Upper lobe of right lung (tissue), 1 donor: ENCODE measurements at places on chromosomes 2 and 18. TPM values are rescaled to one million over a fixed set of nuclear protein-coding genes. Genes with fewer than 3 reads are reported as not detected.

The MYO5B gene
- total RNA-seq: 31.6 TPM

The PAX8 gene
- total RNA-seq: 1.6 TPM

The TSPYL6 gene
- not detected for total RNA-seq

The BCL2 gene
- total RNA-seq: 17.3 TPM

The SYT4 gene
- total RNA-seq: 1.1 TPM

The MGAT4A gene
- total RNA-seq: 85.8 TPM

The ERFE gene
- total RNA-seq: not detected

The HOXD9 gene
- 1.6 TPM for total RNA-seq

The NYAP2 gene
- total RNA-seq: 0.93 TPM

DNA sequence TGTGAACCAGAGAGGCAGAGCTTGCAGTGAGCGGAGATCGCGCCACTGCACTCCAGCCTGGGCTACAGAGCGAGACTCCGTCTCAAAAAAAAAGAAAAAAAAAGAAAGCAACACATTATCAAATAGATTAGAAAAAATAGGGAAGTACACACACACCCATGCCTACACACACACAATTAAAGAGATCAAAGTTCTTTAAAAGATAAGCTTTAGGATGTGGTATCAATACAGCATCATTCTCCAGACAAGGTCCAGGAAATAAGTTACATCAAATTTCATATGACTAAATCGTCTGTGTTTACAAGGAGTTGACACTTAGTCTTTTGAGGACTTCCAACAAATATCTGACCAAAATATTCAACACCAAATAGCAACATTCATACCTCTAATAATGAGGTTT, 25.7 kb downstream of the PGAP1 start:
- H3K27ac ChIP-seq: no peak overlapping the region
- no peaks in the 10 kb centered on the region for H3K4me1 ChIP-seq
- no peak for DNase-seq
- no peak overlapping the region for H3K4me3 ChIP-seq

DNA sequence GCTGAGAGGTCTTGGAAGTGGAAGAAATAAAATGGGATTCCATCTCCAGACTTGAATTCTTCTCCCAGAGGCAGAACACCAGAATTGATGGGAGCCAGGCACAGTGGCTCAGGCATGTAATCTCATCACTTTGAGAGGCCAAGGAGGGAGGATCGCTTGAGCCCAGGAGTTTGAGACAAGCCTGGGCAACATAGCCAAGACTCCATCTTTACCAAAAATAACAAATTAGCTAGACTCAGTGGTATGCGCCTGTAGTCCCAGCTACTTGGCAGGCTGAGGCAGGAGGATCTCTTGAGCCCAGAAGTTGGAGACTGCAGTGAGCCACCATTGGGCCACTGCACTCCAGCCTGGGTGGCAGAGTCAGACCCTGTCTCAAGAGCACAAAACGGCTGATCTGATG, 144.3 kb downstream of the C1D start:
- H3K27me3 ChIP-seq: no peaks in the 10 kb centered on the region
- H3K4me1 ChIP-seq: no peaks in the 10 kb centered on the region
- H3K36me3 ChIP-seq: no peaks in the 10 kb centered on the region
- H3K4me3 ChIP-seq: no peak overlapping the region

- H3K4me1 ChIP-seq: no peaks in the 10 kb centered on the region
- H3K27ac ChIP-seq: no peak overlapping the region
- no peaks in the 10 kb centered on the region for H3K36me3 ChIP-seq
These were observed 173.5 kb downstream of the UBE2E3 start for GRCh38 chr2:181153886-181154285.

DNA sequence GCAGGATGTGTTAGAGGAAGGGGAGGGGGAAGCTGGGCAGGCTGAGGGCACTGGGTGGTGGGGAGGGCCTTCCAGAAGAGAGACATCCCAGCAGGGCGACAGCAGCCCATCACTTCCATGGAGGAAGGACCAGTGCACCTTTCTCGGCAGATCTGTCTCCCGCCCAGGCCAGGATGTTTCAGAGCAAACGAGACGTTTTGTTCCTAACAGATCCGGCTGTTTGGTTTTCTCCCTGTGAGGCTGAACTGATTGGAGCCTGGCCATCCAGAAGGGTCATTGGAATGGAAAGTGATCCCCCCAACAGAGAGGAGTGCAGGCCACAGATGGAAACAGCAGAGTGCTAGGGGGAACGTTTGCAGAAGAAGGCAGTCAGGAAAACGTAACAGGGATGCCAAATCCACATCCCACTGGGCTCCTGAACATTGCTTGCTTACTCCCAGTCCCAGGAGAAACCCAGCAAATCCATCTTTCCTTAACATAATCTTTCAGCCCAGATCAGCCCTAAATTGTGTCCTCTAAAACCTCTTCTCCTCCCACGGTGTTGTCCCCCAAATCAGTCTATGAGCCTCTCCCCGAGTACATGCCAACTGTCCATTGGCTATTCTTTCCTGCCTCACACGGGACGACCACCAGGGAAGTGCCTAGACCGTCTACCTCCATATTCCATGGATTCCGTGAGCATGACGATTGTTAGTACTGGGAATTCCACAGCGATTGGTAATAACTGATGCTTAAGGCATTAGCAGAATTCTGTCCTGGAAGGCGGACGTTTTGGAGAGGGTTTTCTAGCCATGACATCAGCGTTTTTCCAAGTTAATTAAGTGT, 126.8 kb downstream of the SEPTIN10 start:
- H3K4me1 ChIP-seq: peaks cover 33% of the 10 kb centered on the region
- no peak for DNase-seq
- peak overlapping the region; percentile 24 for H3K27ac ChIP-seq
- no peaks in the 10 kb centered on the region for H3K27me3 ChIP-seq
- no peaks in the 10 kb centered on the region for H3K36me3 ChIP-seq

DNA sequence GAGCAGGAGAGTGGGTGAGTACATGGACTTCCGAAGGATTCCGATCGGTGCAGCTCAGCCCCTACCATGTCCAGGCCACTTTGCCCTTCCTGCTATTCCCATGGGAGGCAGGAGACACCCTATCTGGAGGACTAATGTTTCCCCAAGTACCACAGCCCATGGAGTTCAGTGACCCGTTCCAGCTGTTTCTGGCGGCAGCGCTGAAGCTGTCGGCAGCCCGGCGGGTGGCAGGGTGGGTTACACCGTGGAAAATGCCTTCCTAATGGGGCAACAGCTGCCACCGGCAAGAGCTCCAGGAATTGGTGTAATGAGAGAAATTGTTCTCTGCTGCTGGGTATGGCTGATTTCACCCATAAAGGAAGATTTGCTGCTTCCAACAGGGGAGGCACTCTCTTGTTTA, 98.3 kb downstream of the MYCN start:
- no peaks in the 10 kb centered on the region for H3K36me3 ChIP-seq
- H3K4me1 ChIP-seq: no peaks in the 10 kb centered on the region
- DNase-seq: no peak
- no peak overlapping the region for H3K4me3 ChIP-seq
- no peak overlapping the region for H3K27ac ChIP-seq
- no peaks in the 10 kb centered on the region for H3K27me3 ChIP-seq

DNA sequence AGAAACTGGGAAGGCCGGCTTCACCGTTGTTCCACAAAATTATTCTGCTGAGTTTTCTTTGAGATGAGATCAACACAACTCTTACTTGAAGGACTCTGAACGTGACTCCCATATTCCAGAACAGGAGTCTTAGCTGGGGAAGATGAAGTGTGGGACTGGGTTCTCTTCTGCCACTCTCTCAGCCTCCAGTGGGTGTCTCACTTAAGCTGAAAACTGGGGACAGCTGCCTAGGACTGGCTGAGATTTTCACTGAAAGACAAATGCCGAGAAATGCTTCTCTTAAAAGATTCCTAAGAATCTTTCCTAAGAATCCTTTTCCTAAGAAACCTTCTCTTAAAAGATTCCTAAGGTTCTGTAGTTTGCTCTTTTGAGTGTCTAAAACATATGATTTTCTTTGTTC, 156.6 kb upstream of the LHCGR start:
- no peak for DNase-seq
- H3K27me3 ChIP-seq: no peaks in the 10 kb centered on the region
- H3K36me3 ChIP-seq: no peaks in the 10 kb centered on the region
- no peak overlapping the region for H3K4me3 ChIP-seq
- no peak overlapping the region for H3K27ac ChIP-seq

GRCh38 chr18:3358310-3358709, 91.7 kb upstream of the TGIF1 start:
- no peak for DNase-seq
- H3K27me3 ChIP-seq: no peaks in the 10 kb centered on the region
- H3K36me3 ChIP-seq: no peaks in the 10 kb centered on the region
- H3K27ac ChIP-seq: no peak overlapping the region
- H3K4me3 ChIP-seq: no peak overlapping the region
- H3K4me1 ChIP-seq: no peaks in the 10 kb centered on the region

DNA sequence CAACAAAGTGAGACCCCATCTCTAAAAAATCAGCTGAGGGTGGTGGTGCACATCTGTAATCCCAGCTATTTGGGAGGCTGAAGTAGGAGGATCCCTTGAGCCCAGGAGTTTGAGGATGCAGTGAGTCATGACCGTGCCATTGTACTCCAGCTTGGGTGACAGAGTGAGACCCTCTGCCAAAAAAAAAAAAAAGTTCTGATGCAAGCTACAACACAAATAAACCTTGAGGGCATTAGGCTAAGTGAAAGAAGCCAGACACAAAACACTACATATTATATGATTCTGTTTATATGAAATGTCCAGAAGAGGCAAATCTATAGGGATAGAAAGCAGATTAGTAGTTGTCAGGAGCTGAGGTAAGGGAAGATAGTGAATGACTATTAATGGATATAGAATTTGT, 13.0 kb downstream of the YWHAQ start:
- H3K27me3 ChIP-seq: no peaks in the 10 kb centered on the region
- peaks cover 38% of the 10 kb centered on the region for H3K4me1 ChIP-seq
- no peak for DNase-seq
- no peak overlapping the region for H3K27ac ChIP-seq

DNA sequence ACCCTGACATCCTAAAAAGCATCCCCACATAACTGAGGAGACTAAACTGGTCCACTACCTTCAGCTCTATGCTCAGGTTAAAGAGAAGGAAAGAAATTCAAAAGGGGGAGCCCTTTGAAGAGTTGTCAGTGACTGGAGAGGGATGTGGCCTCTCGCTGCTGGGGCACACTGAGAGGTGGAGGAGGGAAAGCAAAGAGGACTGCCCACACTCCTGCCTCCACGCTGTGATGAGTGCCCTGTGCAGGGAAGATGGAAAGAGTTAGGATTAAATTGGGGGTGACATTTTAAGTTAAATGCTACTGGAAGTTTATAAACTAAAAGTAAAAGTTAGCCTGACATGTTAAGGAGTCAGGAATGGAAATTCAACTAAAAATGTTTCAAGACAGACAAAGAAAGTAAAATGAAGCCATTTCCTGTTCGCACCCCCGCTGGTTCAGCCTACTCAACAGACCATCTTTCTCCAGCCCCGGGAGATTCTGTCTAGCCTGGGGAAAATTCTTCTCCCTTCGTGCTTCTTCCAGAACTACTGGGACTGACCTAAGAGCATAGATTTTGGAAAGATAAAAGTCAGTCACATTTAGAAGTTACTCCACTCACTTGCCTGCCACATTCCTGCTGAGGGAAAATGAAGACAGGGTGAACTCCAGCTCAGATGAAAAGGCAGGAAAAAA, 17.8 kb upstream of the INO80C start:
- DNase-seq: no peak
- no peak overlapping the region for H3K4me3 ChIP-seq
- H3K36me3 ChIP-seq: no peaks in the 10 kb centered on the region
- no peak overlapping the region for H3K27ac ChIP-seq
- peaks cover 3% of the 10 kb centered on the region for H3K4me1 ChIP-seq

- H3K27ac ChIP-seq: no peak overlapping the region
- H3K36me3 ChIP-seq: peaks cover 26% of the 10 kb centered on the region
- H3K4me3 ChIP-seq: no peak overlapping the region
- H3K27me3 ChIP-seq: no peaks in the 10 kb centered on the region
- DNase-seq: no peak
- H3K4me1 ChIP-seq: peaks cover 4% of the 10 kb centered on the region
These were observed 148.9 kb upstream of the EPAS1 start for GRCh38 chr2:46148369-46148736.

- no peak overlapping the region for H3K27ac ChIP-seq
- H3K4me3 ChIP-seq: no peak overlapping the region
- H3K36me3 ChIP-seq: no peaks in the 10 kb centered on the region
These were observed 34.6 kb upstream of the SP9 start for GRCh38 chr2:174300114-174300513.

DNA sequence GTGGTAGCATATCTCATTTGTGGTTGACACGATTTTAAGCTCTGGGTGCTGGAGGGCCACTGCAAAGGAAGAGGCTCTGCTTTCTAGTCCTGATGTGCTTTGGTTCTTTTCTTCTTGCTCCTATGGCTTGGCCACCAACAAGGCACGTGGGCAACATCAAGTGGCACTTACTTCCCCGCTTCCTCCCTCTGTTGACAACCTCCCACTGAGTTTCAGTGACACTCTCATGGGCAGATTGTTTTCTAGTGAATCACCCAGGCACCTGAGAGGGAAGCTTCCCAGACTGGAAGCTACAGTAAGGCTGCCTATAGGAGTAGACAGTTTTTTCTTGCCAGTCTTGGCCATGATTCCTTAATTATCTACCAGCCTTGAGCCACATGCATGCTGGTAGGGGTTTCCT, 89.0 kb downstream of the NBAS start:
- no peak for DNase-seq
- H3K4me3 ChIP-seq: no peak overlapping the region
- H3K27me3 ChIP-seq: no peaks in the 10 kb centered on the region
- no peaks in the 10 kb centered on the region for H3K4me1 ChIP-seq
- H3K36me3 ChIP-seq: peaks cover 59% of the 10 kb centered on the region

- DNase-seq: no peak
- no peaks in the 10 kb centered on the region for H3K36me3 ChIP-seq
- H3K4me1 ChIP-seq: peaks cover 8% of the 10 kb centered on the region
- no peaks in the 10 kb centered on the region for H3K27me3 ChIP-seq
These were observed 3.5 kb upstream of the HAAO start for GRCh38 chr2:42795841-42796301.

DNA sequence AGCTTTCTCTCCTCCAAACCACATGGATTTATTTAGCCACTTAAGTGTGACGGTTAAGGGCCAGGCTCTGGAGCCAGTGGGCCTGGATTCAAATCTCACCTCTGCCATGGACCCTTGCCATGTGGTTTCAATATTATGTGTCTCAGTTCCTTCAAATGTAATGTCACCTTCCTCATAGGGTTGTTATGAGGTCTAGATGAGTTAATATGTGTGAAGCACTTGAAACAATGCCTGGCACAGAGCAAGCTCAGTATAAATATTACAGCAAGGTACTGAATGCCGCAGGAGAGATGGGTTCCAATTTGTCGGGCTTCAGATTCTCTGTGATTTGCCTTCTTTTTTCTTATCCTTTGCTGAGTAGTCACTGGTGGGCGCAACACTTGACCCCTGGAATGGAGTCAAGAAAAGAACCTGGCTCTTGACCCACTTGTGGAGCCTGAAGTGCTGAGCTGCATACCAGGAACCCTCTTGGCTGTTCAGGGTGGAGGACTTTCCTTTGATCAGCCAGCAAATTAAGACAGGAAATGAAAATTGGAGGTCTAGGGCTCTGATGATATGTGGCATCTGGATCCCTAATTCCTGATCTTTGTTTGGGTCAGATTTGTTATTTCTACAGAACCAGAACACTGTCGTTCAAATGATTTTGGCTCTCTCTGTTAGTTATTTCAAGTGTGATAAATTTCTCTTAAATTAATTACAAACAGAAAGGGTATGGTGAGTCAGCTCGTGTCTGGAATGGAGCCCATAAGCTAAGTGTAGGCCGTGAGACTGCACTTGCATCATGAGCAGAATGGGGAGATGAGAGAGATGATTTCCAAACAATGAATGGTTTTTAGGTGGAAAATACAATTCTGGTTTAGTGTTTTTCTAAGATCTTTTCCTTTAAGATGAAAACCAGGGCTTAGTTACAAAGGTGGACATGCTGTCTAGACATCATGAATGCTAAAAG, 293.0 kb downstream of the KCNS3 start:
- H3K36me3 ChIP-seq: no peaks in the 10 kb centered on the region
- H3K27me3 ChIP-seq: no peaks in the 10 kb centered on the region
- no peak overlapping the region for H3K4me3 ChIP-seq
- peak; percentile 64 for DNase-seq
- peaks cover 18% of the 10 kb centered on the region for H3K4me1 ChIP-seq
- H3K27ac ChIP-seq: peak overlapping the region; percentile 55
